Activated gamma-delta T cell treated with Interleukin-2 at 50 U/mL for 16 hours (primary cell): ENCODE measurements at places on chromosomes 4 and X.

DNA sequence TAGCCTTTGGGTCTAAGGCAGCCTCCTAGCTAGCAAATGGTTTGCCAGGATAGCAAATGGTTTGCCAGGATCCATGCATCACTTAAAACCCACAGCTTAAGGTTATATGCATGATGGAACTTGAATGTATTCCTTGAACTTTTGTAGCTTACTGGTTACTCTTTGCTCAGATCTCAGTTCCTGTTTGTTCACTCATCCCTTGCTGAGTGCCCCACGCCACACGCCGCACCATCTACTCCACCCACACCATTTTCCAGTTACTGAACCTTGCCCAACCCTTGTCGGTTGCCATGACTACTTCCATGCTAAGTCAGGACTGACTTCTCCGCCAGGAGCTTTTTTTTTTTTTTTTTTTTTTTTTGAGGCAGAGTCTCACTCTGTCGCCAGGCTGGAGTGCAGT lies 29.5 kb upstream of the XIAP start:
- no peak for DNase-seq

GRCh38 chrX:100863326-100863864 lies 10.8 kb downstream of the NOX1 start:
- DNase-seq = no peak

DNA sequence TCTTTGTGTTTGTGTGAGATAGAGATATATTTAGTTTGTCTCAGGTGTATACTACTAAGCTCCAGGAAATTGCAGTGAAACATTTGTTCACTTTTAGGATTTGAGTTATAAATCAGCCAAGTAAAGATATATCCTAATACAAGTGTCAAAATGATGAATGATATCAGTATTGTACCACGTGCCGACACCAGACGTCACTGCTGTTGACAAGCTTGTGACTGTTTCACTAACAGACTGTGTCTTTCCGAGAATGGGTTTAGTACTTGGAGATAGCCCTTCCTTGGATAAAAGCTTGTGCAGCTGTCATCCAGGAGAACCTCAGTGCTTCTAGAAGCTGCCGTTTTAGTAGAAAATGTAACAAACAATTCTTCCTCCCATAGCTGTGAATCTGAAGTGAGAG lies 343.3 kb downstream of the FBXO8 start:
- DNase-seq = no peak

GRCh38 chr4:98620087-98620784 lies 38.2 kb downstream of the TSPAN5 start:
- no peak for DNase-seq

DNA sequence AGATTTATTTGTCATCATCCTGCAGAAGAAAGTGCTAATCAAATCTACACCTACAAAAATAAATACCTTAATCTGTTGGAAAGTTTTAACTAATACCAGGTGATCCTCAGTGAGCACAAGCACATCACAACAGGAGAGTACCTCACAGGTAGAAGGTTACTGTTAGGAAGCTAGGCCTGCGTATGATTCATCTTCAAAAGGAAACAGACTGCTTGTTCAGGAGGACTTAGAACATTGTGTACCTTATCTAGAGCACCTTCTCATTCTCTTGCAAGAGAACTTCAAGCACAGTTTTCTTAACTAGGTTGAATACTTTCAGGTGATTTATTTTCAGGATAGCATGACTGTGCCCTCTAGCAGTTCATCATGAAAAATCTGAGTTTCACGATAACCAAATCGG lies 54.2 kb downstream of the MND1 start:
- no peak for DNase-seq

DNA sequence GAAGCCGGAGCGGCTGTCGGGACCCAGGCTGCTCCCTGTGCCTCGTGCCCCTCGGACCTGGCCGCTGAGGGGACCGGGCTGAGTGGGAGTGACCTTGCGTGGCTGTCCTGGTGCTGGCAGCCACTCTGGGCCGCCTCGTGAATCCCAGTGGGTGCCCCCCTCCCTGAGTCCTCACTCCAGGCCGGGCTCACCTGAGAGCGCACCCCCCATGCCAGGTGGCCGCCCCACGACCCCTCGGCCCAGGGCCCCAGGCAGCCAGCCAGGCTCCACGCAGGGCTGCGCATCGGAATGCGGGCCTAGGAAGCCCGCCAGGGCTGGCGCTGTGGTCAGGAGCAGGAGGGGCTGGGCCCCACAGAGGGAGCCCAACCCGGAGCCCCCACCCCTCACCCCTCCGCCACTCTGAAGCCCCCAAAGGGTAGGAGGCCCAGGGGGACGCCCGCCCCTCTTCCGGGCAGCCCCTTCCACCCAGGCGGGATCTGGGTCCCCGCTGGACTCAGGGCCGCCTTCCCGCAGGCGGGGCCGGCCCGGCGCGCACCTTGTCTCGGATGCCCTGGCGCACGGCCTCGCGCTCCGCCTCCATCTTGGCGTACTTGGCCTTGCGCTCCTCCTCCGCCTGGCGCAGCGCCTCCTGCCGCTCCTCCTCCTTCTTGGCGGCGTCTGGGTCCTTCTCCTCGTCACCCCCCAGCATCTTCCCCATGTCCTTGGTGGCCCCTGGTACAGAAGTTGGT lies 33.9 kb downstream of the CPLX1 start:
- no peak for DNase-seq

DNA sequence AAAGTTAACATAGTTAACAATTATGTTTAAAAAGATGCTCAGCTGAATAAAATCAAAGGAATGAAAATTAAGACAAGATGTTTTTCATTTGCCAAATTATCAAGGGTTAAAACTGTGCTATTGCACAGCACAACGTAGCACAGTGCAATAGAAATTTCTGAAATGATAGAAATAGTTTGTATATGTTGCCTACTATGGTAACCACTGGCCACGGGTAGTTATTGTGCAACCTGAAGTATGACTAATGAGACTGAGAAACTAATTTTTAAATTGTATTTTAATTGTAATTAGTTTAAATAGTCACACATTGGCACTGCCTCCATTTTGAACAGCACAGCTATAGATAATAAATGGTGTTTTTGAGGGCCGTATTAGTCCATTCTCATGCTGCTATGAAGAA lies 343.1 kb upstream of the FAM241A start:
- DNase-seq = no peak

DNA sequence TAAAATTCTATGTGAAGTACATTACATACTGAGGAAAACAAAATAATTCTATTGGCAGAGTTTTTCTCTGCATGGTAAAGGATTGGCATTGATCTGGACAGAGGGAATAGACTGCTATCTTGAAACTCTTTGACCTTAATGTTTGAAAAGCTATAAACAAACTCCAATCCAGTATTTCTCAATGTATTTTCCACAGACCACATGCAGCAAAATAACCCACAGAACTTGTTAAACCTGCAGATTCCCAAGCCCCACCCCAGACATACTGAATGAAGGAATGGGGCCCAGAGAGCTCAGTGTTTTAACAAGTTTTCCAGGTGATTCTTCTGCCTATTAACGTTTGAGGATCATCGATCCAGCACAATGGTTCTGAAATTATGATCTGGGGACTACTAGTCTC lies 15.7 kb downstream of the RNF128 start:
- no peak for DNase-seq

GRCh38 chrX:16186380-16187007 lies 19.2 kb downstream of the MAGEB17 start:
- DNase-seq = no peak

DNA sequence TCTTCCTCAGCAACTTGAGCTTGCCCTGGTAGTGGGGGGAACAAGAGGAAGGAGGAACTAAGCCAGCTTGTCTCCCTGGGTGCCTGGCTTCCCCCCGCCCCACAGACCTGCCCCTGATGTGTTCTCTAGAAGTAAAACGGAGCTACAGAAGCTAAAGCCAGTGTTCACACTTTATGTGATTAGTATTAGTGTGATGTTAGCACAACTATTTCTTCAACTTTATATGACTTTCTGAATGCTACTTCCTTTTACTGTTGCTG lies 10.7 kb downstream of the RGS12 start:
- DNase-seq = no peak

- no peak for DNase-seq
Measured at GRCh38 chr4:168259096-168259495, 59.5 kb downstream of the DDX60 start.

DNA sequence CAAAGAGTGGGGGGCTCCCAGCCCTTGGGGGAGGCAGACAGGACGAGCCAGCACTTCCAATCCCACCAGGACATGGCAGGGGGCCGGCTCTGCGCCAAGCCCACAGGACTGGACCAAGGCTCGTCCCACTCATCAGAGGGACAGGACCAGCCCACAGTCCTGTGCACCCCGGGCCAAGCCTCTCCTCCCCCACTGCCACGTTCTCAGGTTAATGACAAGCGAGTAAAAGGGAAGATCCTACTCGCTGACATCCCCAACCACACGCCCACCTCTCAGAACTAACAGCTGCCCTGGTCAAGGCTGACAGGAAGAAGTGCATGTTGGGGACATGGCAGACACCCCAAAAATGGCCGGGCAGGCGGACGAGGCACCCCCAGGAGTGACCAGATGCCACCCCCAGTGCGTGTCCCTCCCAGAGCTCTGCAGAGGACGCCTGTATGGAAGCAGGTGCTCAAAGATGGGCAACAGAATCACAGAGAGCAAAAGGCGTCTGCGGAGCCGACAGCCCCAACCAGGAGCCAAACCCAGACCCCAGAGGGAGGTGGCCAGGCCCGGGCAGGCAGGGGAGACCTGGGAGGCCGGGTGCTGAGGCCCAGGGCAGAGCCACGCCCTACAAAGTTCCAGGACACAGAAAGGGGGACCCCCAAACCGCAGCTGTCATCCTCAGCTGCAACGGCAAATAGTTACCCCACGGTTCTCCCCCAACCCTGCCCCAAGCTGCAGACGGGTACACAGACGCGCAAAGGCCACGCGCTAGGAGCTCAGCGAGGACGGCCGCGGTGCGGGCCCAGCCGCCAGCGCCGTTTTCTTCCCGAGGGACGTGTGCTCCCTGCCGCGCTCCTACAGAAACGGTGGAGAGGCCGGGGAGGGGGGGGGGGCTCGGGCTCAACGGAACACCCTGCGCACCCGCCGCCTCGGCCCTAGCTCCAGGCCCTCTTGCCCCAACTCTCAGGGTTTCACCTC lies 1.7 kb downstream of the CTBP1 start:
- no peak for DNase-seq
